ENCODE measurements at places on chromosomes 2 and 18.

DNA sequence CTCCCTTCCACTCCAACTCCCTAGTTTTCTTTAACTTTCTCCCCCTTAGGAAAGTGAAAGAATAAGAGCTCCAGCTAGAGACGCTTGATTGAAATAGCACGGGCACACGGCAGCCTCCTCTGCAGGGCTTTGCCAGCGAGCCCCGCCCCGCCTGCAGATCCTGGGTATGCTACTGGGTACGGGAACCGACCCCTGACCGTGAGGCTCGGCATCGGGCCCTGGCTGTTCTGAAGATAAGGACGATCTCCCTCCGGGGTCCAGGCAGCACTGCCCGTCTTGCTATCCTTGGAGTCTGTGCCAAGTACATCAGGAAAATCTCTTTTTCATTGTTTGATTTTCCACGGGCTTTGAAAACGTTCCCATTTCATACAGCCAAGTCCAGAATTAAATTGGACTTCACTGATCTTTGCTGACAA is 284.5 kb downstream of the MTX2 start:
- DNase-seq, result peak; percentile 72

GRCh38 chr18:54772056-54772455 is 56.2 kb upstream of the RAB27B start:
- no peak for DNase-seq

GRCh38 chr2:202786842-202787241 is 84.7 kb downstream of the ICA1L start:
- DNase-seq, result no peak

DNA sequence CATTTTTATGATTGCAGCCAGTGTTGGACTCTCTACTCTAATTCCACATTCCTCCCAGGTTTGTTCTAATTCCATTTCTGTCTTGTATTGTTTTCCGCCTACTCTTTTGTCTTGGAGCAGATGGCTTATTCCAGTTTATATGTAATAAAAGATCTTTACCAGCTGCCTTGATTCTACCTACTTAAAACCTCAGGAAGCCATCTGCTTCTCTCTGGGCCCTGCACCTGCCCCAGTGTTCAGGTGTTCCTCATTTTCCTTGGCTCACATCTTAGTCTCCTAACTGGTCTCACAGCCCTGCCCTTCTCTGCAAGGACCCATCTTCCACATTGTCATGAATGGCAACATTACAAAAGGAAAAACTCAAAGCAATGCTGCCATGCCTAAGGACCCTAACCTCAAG is 21.0 kb upstream of the IL37 start:
- no peak for DNase-seq

DNA sequence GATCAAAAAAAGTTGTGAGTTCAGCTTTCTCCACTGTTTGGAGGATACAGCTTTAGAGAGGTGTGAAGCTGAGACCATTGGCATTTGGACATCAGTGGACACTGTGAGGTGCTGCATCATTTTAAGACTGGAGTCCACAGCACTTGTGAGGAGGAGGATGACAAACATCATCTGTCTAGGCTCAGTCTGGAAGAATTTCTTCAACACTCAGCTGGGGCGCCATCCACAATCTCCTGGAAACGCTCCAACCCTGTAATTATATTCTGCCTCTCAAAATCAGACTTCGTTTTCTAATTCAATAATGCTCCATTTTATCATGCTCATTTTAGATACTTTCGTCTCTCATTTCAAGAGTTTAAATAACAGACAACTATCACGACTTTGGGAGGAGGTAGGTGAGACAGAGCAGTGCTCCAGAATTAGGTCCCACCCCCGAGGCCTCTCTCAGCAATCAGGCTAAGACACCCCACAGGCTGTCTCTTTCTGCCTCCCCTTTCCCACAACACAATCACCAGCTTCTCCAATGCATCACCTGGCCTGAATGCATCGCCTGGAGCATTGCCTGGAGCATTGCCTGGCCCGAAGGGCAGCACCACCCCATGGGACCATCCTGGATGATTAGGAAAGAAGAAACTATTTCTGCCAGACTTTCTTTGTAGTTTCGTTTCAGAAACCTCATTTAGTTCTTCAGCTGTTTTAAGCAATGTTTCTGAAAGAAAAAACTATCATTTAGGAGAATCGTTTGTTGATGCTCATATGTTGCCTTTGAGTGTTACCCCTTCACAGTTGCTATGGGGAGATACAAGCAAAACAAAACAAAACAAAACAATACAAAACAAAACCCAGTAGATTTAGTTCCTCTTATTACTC is 37.0 kb upstream of the DPP10 start:
- peak; percentile 4 for DNase-seq

- peak; percentile 78 for DNase-seq
Observed at GRCh38 chr2:20595439-20596192, 55.3 kb downstream of the HS1BP3 start.

DNA sequence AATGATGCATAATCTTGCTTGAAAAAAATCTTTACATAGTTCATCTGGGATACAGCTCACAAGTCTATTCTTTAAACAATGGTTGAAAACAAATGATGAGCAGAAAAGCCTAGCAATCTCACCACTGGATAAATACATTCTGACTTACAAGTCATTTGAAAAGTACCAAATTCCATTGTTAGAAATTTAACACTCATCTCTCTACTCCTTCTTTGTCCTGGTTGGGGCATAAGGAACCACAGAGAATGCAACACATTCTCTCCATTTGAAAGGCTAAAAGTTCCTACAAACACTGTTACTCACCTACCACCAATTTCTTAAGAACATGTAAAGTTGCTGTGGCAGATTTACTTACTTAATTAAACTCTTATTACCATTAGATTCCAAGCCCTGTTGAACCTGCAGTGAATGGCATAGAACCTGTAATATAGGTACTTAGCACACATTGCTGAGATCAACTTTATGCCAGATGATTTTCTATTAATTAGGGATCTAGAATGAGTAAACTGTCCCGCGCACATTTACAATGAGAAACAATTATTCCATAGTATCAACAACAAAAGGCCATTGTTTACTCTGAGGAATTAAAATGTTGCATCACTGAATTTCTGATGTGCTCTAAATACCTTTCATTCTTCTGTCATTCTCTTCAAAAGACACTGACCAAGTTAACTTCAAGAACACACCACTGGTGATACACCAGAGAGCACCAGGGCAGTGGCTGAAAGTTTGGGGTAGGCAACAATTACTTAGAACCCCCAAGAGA is 69.6 kb downstream of the CABYR start:
- no peak for DNase-seq

DNA sequence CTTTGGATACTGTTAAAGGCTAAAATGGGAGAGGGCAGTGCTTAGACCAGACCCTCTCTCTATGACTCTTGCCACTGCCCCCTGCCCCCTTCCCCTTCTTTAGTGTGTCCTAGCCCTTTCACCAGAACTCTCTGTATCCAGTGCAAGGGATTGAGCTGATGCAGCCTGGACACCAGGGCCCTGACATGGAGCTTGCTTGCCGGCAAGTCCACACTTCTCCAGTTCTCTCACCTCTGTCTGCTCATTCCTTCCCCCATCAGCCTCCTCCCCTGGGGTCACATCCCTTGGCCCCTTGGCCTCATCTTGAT is 1.5 kb upstream of the WNT6 start:
- no peak for DNase-seq

DNA sequence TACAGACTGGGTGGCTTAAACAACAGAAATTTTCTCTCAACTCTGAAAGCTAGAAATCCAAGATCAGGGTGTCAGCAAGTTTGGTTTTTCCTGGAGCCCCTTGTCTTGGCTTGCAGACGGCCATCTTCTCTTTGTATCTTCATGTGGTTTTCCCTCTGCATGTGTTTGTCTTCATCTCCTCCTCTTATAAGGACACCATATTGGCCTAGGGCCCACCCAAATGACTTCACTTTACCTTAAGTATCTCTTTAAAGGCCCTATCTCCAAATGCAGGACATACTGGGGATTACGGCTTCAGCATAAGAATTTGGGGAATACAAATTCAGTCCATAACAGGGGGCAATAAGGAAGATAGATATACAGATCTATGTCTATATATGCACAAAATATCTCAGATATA is 187.9 kb downstream of the MTCL1 start:
- DNase-seq, result no peak

DNA sequence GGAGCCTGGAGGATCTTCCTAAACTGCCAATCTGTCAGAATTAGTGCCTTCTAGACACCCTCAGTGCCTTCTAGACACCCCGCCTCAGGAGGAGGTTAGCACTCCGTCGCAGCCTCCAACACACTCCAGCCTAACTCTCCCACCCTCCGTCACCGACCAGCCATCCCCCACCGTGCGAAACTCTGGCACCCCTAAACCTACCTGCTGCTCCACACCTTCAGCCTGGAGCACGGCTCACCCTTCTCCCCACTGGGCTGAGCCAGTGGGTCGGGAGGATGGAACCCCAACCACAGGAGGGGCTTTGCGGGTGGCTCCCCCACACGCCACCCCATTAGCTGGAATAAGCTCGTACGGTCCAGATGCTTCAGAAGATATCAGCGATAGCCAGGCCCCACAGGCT is 468.9 kb upstream of the HS6ST1 start:
- DNase-seq, result no peak

DNA sequence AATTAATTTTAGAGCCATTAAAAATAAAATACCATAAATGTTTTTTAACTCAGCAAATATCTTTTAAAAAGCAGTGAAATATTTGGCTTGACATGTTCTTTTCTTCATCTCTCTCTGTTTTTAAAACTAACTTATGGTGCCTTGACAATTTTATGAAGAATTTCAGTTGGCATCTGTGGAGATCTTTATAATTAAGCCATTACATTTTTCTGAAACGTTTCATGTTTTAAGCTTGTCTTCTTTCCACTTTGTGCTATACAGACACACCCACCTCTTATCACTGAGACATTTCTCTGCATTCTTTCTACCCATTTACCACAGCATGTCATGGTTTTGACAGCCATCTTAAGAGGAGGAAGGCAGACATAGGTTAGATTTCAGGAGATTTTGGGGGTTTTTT is 915.1 kb upstream of the FSHR start:
- DNase-seq, result no peak

DNA sequence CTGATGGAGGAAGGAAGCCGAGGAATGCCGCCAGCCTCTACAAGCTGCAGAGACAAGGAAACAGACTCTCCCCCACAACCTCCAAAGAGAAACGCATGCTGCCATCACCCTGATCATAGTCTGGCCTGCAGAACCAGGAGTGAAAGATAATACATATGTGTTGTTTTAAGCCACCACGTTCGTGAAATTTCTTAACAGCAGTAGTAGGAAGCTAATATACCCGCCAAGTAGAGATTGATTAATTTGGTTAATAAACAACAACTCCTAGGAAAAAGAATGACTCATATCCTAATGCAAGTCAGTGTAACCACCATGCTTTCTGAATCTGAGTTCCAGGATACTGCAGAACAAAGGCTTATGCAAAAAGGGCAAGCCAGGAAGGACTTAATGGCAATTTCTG is 36.6 kb downstream of the LONRF2 start:
- DNase-seq, result no peak

DNA sequence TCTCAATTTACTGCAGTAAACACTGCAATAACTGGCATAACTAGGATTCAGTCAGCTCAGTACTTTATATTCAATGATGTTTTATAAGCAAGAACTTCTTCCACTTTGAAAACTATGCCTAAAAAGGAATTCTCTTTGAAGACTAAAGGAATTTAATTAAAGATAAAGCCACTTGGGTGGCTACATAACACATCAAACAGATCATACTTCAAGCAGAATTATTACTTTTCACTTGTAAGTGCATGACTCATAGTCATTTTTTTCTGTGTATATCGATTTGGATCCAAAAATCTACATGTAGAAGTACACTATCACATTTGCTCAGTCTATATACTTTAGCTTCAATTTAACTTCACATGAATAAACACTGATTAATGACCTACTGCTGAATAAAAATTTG is 4.0 kb downstream of the KANSL1L start:
- DNase-seq, result no peak

GRCh38 chr2:75497256-75497655 is 63.5 kb downstream of the EVA1A start:
- DNase-seq, result no peak

DNA sequence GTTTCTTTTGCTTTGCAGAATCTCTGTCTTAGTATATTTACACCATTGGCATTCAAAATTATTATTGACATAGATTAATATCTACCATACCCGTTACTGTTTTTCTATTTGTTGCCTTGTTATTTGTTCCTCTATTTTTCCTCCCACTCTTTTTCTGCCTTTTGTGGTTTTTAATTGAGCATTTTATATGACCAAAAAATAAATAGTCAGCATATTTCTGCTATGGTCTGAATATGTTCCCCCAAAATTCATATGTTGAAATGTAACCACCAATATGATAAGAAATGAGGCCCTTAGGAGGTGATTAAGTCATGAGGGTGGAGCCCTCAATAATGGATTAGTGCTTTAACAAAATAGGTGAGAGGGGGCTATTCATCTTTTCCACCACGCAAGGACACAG is 35.3 kb downstream of the ADRA2B start:
- DNase-seq, result no peak

- no peak for DNase-seq
Observed at GRCh38 chr18:41666231-41666630, 288.8 kb upstream of the PIK3C3 start.

DNA sequence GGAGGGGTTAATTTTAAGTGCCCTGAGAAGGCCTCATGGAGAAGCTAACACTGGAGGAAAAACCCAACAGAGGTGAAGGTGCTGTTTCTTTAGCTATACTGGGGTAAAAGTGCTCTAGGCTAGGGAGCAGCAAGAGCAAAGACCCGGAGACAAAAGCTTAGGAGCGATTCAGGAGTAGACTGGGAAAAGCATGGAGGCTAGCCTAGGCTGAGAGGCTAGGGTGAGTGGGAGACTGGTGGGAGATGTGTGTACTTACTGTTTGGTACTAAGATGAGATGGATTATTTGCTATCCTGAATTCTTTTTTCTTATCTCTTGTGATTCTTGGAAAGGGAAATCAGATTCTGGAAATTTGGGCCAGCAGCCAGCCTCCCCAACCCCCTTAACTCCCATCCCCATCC is 2.0 kb downstream of the GIGYF2 start:
- DNase-seq, result no peak

- no peak for DNase-seq
Observed at GRCh38 chr18:39149211-39149806, 1583.7 kb upstream of the CELF4 start.

DNA sequence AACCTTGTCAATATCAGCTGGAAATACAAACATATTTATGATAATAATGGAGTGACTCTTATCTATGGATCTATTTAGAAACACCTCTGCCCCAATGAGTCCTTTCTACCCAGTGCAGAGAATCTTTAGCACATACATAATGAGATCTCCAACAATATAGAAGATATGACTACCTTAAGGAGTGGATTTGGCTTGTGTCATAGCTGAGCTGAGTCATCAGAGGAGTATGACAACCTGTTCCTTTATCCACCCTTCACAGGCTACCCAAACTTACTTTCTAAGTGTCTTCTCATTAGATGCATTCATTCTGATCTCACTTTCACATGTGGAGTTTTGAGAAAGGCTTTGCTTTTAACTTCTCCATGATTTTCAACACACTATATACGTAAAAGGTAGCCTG is 1218.9 kb downstream of the DSC3 start:
- no peak for DNase-seq

- no peak for DNase-seq
Observed at GRCh38 chr2:138470941-138471340, 30.6 kb upstream of the SPOPL start.
